Activated CD4-positive, CD25-positive, alpha-beta regulatory T cell treated with anti-CD3 and anti-CD28 coated beads, Interleukin-2, amount 50 U/mL, for 16 hours (primary cell): ENCODE measurements at places on chromosomes 12 and 14.

DNA sequence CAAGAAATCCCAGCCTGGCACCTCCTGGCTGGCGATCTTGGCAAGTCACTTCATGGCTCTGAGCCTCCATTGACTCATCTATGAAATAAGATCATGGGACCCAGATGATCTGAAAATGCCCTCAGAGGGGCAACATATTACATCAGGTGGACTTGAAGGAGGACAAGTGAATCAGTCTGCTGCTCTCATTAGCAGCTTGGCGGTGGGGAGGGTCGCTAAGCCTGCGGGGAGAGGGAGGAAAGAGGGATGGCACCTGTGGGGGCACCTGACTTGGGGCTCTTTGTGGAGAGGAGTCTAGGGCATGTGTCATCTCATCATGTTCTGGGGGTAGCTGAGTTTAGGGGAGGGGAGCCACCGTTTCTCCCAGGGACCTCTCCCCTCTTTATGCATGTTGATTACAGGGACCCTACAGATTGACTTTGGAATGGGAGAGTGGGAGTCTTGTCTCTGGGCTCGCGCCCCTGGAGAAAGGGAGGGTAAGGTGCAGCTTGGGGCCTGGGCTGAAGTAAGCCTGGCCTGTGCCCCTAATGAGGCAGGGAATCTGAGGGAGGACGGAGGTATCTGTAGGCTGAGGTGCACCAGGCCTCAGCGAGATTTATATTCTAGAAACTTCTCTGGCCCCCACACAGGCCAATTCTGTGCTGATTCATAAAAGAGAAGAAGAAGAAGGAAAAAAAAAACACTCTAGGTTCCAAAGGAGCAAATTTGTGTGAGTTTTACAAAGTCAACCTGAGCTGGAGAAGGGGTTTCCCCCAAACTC is 29.3 kb upstream of the BATF start:
- DNase-seq: no peak

- no peak for DNase-seq
These were observed 413.6 kb downstream of the BTG1 start for GRCh38 chr12:91732086-91732485.

DNA sequence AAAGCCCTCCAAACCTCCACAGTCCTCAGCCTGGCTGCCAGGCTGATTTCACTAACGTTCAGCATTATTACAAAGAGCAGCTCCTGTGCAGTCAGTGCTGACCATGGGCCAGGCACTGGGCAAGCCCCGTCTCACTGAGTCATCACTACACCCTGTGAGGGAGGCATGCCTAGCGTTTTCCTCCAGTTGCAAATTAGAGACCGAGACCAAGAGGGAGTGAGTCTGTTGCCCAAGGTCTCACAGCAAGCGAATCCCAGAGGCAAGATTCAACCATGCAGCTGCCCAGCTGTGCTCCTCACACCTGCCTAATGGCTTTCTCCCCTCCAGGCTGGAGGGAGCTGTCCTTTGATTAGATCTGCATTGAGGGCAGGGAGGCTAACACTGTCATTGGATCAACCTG is 229.3 kb upstream of the LHX5 start:
- no peak for DNase-seq

- DNase-seq: no peak
These were observed 370.6 kb downstream of the PDZRN4 start for GRCh38 chr12:41558671-41559070.

- DNase-seq: no peak
These were observed 47.7 kb upstream of the HECTD1 start for GRCh38 chr14:31255286-31255685.

- DNase-seq: no peak
These were observed 352.2 kb downstream of the TMEM121 start for GRCh38 chr14:105878554-105878953.
